ENCODE measurements at places on chromosomes 6 and 20.

DNA sequence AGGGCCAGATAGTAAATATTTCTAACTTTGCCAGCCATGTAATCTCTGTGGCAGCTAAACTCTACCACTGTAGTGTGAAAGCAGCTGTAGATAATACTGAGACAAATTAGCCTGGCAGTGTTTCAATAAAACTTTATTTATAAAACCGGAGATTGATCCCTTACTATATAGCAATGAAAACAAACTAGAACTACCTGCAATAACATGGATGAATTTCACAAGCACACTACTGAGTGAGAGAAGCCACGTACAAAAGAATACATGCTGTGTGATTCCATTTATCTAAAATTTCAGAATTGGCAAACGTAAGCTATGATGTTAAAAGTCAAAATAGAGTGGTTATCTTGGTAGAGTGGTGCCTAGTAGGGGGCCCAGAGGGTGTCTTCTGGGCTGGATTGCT, 198.7 kb upstream of the SGK1 start:
- no peak for DNase-seq

- no peak for DNase-seq
Observed at GRCh38 chr6:52560462-52560861, 16.4 kb downstream of the TRAM2 start.

- no peak for DNase-seq
Observed at GRCh38 chr6:111849298-111849697, 24.0 kb downstream of the FYN start.

DNA sequence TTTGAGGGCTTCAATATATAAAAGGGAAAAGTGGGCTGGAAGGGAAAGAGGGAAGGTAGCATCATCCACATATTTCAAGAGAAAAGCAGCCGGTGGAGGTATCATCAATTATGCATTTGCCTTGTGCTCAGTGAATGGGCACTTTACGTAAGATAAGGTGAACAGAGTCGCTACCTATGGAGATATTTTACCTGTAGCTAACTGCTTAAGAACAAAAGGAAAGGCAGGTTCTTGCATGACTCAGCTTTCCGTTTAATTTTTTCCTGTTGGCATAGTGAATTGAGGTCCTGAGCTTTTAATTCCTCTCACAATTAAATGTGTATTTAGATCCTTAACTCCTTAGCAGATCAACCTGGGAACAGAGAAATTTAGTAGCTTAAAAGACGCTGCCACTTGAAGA, 25.5 kb upstream of the PLCB4 start:
- DNase-seq = no peak

DNA sequence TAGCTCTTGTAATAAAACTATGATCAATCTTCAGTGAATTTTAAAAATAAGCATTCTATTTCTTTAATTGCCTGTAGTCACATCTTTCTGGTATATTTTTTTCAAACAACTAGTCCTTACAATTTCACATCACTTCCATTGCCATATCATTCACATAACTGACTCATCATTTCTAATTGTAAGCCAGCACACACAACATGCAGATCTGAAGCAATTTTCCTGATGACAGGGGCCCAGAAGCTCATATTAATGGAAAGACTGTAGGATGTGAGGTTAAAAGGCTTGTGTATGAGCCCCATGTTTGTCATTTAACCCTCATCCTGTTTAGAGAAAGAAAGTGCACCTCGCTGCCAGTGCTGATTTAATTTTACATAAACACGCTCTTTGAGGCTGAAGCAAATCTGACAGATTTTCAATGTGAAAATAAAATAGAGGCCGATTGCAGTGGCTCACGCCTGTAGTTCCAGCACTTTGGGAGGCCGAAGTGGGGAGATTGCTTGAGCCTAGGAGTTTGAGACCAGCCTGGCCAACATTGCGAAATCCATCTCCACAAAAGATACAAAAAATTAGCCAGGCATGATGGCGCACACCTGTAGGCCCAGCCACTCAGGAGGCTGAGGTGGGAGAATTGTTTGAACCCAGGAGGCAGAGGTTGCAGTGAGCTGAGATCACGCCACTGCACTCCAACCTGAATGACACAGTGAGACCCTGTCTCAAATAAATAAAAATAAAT, 40.1 kb upstream of the LTV1 start:
- DNase-seq = no peak
